ENCODE measurements at places on chromosomes 2 and 18. TPM values are rescaled to one million over a fixed set of nuclear protein-coding genes. Genes with fewer than 3 reads are reported as not detected.
A peak's percentile ranks its signal among the peaks of the same experiment; 100 is the strongest.

DNA sequence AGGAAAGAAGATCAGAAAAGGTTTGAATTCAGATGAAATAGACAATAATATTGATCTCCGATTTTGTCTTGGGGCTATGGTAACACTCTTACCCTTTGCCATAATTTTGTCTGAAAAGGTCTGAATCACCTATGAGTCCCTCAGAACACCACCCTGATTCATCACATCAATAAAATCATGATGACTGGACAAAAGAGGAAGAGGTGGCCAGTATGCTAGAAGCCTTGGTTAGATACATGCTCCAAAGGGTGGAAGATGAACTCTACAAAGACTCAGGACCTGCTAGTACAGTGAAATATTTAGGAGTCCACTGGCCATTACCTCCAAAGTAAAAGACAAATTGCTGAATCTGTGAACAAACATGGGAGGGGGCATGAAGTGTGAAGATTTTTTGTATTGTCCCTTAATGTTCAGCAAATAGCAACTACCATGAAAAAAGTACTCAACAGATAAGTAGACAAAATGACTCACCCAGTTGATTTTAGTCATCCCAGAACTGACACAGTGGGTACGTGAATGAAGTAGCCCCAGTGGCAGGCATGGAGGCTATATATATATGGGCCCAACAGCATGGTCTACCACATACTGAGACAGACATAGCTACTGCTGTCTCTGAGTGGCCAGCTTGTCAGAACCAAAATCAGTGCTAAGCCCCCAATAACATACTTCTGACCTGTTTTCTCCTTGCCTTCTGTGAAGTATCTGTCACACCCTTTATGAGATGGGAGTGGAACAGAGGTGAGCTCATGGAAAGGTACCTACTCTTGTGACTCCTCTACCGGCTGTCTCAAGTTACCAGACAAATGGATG, 36.5 kb upstream of the GLS start:
- no peak for DNase-seq

- peak; percentile 62 for DNase-seq
Measured at GRCh38 chr2:20224716-20225293, at the start of gene SDC1. Gene SDC1 (minus strand): TSS chr2:20225130. CDS start chr2:20224867, 263 bp downstream.

DNA sequence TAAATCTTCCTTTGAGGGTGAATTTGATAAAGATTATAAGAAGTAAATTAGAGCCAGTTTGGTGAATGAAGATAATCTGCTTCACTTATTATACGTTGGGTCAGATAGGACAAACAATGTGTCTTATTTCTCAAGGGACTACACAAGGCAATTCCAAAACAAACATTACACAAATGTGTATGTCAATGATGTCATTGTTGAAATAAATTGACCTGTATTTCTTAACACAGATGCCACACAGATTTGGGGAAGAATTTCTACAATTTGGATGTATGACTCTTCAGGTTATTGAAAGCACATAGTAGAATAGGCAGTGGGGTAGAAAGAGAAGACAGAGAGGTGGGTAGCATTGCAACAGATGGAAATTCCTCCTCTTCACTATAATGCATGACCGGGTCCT, 6.9 kb upstream of the CRIM1 start:
- DNase-seq: no peak

- no peak for DNase-seq
Measured at GRCh38 chr2:98127229-98127989, 40.4 kb downstream of the VWA3B start.

- no peak for DNase-seq
Measured at GRCh38 chr2:127389778-127390435, 2.1 kb upstream of the MAP3K2 start.

GRCh38 chr2:71064110-71064611, 4.3 kb upstream of the NAGK start:
- no peak for DNase-seq

GRCh38 chr2:230430957-230431910, 15.2 kb downstream of the SP100 start:
- DNase-seq: no peak

DNA sequence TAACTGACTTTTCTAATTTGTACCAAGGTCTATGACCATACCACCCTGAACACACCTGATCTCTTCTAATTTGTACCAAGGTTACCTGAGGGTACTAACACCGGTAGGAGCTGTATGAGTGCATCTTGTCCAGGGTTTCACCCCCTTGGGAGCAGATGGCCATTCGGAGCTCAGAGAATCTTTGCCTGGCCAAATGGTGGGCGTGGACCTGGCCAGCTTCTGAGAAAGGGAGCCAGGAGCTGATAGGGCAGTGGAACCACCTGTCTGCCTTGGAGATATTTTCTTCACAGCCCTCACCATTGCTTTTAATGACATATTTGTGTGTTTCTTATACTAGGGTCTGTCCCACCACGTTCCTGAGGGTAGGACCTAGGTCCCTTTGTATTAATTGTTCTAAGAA, 188.9 kb downstream of the LDLRAD4 start:
- no peak for DNase-seq

- no peak for DNase-seq
Measured at GRCh38 chr2:225124311-225125017, 82.2 kb upstream of the DOCK10 start.

DNA sequence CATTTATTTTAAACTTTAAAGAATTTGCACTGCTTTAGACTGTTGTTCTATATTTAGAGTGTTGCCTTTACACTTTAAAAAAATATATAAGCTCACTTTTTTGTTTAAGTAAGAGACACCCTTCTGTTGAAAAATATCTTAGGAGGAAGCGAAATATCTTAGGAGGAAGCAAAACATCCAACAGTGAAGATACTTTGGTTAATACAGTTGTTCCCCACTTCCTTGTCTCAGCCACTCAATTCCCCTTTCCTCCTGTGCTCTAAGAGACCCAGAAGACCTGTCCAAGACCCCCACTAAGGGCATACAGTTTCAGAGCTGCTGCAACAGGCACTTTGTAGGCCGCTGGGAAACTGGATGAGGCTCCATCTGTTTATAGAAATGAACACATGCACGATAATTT, 5.7 kb downstream of the SERPINB8 start:
- no peak for DNase-seq

GRCh38 chr2:72883356-72883962, 3.7 kb upstream of the SPR start:
- DNase-seq: no peak

DNA sequence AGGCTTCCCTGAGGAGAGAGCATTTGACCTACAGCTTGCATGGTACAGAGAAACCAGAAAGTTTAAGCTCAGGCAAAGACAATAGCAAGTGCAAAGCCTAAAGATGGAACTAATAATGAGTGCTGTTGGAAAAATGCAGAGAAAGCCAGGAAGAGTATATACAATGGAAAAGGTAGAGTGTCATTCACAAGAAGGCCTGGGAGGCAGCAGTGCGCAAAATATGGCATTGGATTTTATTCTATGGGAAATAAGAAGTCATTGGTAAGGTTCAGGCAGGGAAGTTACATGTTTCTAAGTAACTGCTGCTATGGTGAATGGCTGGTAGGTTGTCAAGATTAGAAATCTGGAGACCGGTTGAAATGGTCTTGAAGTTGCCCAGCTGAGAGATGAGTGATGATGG, 2167.3 kb upstream of the CELF4 start:
- DNase-seq: no peak

DNA sequence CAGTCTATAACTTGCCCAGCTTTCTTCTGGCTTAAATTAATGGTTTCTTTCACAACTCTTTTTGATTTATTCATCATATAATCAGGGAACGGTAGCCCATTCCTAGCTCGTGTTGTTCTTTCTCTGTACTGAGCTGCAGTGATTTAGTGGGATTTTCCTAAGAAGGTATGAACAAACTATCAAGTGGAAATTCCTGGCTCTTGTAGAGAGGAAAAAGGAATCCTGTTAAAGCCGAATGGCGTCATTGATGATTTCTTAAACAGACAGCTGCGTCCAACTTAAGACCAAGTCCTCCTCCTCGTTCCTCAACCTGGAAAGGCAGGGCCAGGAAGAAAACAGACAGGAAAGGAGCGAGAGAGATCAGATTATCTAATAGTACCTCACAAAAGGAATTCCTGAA, 69.2 kb upstream of the CABLES1 start:
- no peak for DNase-seq

DNA sequence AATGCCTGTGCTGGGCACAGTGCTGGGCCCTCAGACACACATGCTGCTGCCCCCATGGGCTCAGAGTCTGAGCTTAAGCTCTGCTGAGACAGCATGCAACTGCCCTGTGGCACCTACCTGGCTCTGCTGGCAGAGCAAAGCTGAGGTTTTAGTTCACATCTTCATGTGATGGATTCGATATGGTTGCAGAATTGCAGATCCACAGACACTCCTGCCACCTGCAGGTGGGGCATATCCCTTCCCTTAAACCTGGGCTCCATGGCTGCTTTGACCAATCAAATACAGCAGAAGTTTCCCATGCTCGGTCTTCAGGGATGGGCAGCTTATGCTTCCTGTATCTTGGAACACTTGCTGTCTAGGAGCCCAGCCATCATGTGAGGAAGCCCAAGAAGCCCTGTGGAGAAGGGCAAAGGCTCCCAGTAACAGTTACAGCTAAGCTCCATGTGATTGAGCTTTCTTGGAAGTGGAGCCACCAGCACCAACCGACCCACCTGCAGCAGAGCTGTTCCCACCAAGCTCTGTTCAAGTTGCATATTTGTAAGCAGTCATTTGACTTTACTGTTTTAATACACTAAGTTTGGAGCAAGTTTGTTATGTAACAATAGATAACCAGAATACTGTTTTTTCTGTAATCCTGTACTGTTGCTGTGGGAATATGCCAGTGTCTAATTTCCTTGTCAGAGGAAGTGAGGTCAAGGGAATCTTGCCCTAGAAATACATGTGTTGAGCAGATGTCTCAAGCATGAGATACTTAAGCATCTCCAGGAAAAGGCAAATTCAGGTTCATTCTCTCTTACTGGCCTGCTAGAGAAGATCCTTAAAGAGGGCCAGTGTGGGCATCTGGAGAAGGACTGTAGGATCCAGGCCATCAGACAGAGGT, 79.3 kb downstream of the SH3RF3 start:
- DNase-seq: no peak

MOCOS gene
- total RNA-seq: 13.2 TPM

ADAM23 gene
- total RNA-seq: 19.2 TPM

FIGN gene
- total RNA-seq: 11.8 TPM

SCYGR4 gene
- not detected for total RNA-seq

SOCS6 gene
- total RNA-seq: 17.3 TPM

CAPN14 gene
- total RNA-seq: 0.10 TPM

EMX1 gene
- total RNA-seq: not detected

CNDP1 gene
- 0.22 TPM for total RNA-seq

DCDC2C gene
- total RNA-seq: not detected

GREB1L gene
- 2.3 TPM for total RNA-seq

ADI1 gene
- 38.0 TPM for total RNA-seq

OR6B2 gene
- not detected for total RNA-seq

NEURL3 gene
- not detected for total RNA-seq

TBR1 gene
- not detected for total RNA-seq

GKN2 gene
- not detected for total RNA-seq

DSG4 gene
- not detected for total RNA-seq

All from chondrocyte (in vitro differentiated cells).